Inflammatory macrophage (primary cell): ENCODE measurements at places on chromosomes 16 and 17.
A peak's percentile ranks its signal among the peaks of the same experiment; 100 is the strongest.

DNA sequence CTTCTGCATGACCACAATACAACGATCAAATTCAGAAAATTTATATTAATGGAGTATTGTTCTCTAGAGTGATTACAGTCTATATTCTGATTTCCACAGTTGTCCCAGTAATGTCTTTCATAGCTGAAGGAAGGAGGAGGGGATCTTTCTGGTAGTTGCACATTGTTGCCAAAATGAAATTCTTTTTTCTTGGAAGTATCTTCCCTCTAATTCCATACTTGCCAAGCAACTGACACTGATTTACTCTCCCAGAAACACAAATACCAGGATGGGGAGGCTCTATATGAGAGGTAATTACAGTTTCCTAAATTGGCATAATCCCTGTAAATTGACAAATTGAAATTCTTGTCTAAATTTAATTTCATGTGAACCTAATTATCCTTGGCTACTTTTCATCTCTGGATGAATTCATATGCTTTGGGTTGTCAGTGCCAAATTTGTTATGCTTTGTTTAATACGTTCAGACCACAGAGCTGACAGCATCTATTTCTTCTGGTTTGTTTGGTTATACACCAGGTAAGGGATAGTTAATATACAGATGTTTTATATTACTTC, 30.0 kb downstream of the NOL11 start:
- DNase-seq, result no peak

- no peak for DNase-seq
Observed at GRCh38 chr17:28372203-28372944, 880 bp downstream of the SARM1 start.

- DNase-seq, result peak; percentile 93
Observed at GRCh38 chr17:2123375-2124251, 68.7 kb downstream of the HIC1 start.

- DNase-seq, result peak; percentile 85
Observed at GRCh38 chr16:56643080-56643778, 4.8 kb downstream of the MT1A start.

- no peak for DNase-seq
Observed at GRCh38 chr16:51125992-51126391, 25.1 kb downstream of the SALL1 start.

DNA sequence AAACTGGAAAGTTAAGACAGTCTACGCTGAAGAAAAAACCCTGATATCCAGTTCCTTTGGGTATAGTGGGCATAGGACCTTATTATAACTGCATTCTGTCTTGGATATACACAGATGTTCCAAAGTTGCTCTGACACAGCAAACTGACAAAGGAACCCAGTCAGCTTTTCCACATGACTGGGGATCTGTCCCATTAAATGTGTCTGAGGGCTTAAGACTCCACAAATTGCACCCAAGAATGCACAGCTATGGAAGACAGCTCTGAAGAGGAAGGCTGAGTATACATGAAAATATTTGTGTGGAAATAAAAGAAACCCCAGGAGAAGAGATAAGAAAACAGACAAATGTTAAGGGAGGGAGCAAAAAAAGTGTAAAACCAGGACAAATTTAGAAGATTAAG, 114.1 kb downstream of the SPAG9 start:
- DNase-seq, result no peak

- no peak for DNase-seq
Observed at GRCh38 chr17:65538675-65539529, 22.5 kb downstream of the AXIN2 start.

DNA sequence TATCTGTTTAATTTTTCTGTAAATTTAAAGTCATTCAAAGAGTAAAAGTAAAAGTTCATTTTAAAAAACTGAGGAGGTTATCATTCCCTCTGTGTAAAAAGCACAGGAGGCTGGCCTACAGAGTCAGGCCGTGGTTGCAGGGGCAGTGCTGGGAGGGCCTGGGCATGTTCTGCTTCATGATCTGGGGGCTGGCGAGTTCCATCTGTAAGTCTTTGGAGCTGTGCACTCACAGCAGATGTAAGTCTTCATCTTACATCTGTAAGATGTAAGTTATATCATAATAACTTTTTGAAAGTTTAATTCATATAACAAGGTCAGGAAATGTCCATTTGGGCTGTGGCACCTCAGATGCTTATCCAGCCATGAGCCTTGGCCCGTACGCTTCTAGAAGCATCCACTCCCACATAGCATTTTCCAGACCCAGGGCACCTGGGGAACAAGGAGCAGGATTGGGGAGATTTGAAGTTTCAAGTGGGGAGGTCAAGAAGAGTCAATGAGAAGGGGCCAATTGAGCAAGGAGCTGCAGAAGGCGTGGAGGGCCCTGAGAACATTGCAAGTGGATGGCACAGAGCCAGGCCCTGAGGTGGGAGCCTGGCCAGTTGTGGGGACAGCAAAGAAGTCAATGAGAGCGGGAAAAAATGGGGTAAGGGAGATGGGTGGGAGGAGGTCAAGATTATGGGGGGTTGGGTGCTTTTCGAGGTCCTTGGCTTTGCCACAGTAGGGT, 54.1 kb downstream of the TNFRSF13B start:
- no peak for DNase-seq

- DNase-seq, result peak; percentile 66
Observed at GRCh38 chr17:64133546-64134215, 3.7 kb upstream of the ERN1 start.

GRCh38 chr16:67645397-67646121, 615 bp downstream of the CARMIL2 start:
- no peak for DNase-seq

DNA sequence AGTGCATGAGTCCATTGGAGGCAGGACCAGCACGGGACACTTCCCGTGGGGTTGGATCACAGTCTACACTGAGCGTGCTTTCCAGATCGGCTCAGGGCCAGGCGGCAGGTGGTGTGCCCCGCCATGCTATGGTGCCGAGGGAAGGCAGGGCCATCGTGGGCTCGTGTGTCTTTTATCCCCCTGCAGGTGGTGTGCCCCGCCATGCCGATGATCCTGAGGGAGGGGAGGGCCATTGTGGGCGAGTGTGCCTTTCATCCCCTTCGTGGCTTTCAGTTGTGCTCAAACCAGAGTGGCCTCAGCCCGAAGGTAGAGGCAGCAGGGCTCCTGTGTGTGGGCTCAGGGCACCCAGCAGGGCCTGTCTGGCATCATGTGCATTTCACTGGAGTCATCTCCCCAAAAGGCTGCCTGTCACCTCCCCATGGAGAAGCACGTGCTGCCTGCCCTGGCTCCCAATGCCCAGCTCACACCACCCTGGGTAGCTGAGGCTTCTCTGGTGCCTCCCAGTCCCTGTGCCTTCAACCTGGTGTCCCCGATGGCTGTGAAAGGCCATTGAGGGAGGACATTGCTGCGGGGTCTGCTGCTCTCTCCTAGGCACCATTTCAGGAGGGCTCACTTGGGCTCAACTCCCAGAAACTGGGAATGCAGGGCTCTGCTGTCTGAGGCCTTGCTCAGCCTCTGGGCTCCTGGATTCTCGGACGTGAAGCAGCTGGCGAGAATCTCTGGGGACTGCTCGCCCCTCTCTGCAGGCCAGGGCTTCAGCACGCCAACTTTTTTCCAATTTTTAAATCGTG, 207.6 kb downstream of the NPIPB11 start:
- no peak for DNase-seq

DNA sequence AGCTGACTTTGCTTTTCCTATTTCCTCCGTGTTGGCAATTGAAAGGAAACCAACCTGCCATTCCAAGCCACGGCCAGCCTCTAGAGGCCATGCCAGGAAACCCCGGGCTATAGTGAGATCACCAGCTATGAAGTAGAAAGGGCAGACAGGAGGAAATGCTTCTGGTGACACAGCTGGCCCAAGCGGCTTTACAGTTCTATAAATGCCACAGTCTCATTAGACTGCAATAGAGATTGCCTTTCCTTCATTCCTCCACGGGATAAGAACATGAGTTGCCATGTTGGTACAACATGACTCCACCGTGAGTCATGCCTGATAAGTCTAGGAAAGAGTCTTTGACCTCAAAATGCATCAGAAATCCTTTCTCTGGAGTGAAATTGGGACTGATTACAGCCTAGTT, 384.9 kb downstream of the GRIN2A start:
- DNase-seq, result no peak

DNA sequence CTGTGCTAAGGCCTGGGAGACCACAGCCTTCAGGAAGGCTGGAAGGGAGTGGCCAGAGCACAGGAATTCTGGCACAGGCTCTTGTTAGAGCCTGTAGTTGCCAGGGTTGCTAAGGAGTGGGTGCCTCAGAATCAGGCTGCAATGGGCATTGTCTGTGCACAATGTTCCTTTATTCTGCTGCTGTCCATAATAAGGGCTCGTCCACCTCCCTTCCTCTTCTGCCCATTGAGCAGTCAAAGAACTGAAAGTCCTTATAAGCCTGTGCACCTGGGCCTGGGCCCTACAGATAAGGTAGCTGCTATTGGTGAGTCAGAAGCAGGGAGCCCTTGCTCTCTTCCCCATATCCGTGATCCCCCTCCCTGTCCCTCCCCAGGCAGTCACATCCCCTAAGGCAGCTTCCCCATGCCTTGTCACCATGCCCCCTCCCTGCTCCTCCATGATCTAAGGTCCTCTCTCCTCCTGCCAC, 5.4 kb upstream of the CNGB1 start:
- DNase-seq, result no peak

DNA sequence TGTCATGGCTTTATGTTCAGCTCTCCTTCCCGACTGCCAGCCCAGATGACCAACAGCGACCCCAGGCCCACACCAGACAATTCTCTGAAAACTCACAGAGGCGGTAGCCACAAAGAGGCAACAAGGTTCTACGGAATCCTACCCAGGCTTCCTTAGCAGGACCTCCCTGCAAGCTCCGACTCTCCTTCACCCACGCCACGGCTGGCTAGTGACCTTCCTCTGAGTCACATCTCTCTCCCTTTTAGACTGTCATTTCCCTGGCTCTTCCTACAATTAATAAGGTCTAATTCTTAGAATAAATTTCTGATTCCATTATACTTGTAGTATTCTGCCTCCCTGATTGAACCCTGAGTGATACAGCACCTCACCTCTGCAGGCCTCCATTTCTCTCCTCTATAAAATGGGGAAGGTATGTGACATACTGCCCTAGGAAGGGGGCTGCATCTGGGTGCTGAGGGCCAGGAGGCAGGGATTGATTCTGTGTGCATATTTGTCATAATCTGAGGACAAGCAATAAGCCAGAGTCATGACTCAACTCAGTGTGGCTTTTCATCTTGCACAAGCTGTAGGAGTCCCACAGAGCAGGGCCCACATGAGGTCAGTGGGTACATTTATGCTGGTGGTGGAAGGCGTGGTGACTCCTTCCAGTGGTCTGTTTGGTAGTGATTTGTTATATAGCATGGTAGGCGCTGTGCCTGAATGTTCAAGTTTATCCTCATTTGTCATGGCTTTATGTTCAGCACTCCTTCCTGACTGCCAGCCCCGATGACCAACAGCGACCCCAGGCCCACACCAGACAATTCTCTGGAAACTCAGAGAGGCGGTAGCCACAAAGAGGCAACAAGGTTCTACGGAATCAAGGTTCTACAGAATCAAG, 46.2 kb downstream of the SMPD3 start:
- peak; percentile 60 for DNase-seq

GRCh38 chr17:44956998-44957981, 9.7 kb upstream of the KIF18B start:
- DNase-seq, result no peak

DNA sequence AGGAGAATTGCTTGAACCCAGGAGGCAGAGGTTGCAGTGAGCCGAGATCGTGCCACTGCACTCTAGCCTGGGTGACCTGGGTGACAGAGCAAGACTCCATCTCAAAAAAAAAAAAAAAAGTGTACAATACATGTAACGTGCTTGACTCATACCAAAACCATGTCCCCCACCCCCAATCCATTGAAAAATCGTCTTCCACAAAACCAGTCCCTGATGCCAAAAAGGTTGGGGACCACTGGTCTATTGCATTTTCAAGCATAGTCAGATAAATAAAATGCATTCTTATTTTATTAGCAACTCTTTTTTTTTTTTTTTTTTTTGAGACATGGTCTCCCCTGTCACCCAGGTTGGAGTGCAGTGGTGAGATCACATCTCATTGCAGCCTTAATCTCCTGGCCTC, 52.1 kb downstream of the COPRS start:
- DNase-seq, result no peak

GRCh38 chr17:14771543-14771942, 470.7 kb downstream of the HS3ST3B1 start:
- no peak for DNase-seq

- no peak for DNase-seq
Observed at GRCh38 chr17:72466199-72466598, 345.4 kb downstream of the SOX9 start.

GRCh38 chr17:51402899-51403298, 142.6 kb downstream of the UTP18 start:
- DNase-seq, result no peak

GRCh38 chr17:28598799-28599310, at the start of gene SPAG5:
Gene SPAG5 (minus strand): TSS chr17:28599025. CDS start chr17:28598946, 79 bp downstream.
- peak; percentile 89 for DNase-seq

DNA sequence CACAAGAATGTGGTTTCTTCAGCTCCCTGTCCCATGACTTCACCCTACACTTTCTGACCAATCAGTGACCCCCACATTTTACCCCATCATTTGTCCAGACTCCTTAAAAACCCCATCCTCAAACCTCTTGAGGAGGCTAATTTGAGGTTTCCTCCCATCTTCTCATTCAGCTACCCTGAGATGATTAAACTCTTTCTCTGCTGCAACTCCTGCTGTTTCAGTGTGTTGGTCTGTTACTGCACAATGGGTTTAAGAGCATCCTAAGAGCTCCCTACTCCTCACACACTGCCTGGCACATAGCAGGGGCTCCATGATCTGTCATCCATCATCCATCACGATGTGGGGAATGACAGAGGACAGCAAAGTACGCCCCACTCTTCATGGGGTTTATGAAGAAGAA, 212.6 kb downstream of the SLC39A11 start:
- no peak for DNase-seq

DNA sequence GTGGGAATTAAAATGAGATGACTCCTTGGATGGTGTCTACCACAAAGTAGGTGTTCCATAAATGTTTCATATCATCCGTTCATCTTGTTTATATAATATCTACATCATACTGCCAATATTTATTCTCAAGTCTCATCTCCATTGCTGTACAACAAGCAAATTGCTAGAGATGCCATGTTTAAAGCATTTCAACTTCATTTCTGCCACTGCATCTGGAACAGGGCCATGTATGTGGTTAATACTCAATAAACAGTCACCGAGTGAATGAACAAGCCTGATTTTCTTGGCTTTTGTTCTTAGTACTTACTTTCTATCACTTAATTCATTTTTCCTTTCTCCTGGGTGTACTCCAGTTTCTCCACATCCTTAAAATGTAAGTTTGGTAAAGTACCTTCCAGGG, 107.6 kb downstream of the KCNJ2 start:
- no peak for DNase-seq

DNA sequence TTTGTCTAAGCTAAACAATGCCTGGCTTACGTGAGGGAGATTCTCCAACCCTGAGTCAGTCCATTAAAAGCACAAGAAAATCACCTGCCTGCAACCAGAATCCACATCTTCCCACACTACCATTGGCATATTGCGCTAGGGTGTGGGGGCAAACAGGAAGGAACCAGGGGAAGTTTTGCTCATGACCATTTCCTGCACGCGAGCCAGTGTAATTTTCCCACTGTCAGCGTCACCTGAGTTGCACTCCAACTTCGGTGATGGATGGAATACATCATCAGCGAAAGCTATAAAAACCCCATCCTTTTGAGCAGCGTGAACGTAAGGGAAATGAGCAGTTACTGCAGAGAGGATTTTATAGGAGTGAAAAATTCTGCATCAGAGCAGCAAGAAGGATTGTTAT, 167.9 kb upstream of the NOL11 start:
- DNase-seq, result peak; percentile 26
